ENCODE measurements at places on chromosomes 13 and 19.
A peak's percentile ranks its signal among the peaks of the same experiment; 100 is the strongest.

DNA sequence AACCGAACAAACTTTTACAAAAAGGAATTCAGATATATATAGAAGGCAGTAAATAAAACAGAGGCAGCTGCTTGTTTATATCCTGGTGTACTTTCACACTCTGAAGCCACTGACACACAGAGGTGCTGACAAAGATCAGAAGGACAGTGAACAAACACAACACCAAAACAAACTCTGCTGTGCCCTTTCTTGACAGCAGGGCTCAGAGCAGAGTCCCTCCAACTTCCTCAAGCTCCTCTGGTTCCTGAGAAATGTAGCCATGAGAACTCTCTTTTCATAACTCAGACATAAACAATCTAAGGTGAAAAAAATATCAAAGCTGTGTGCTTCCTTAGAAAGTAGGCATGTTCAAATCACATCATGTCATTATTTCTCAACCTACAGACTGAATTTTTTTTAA, 1052.8 kb upstream of the SPRY2 start:
- no peak for DNase-seq

GRCh38 chr19:34493649-34494044, 12.1 kb downstream of the WTIP start:
- DNase-seq = no peak

- no peak for DNase-seq
These were observed 20.4 kb downstream of the MBD3L2B start for GRCh38 chr19:7000816-7001215.

- no peak for DNase-seq
These were observed 485.5 kb downstream of the DIAPH3 start for GRCh38 chr13:59677966-59678814.

DNA sequence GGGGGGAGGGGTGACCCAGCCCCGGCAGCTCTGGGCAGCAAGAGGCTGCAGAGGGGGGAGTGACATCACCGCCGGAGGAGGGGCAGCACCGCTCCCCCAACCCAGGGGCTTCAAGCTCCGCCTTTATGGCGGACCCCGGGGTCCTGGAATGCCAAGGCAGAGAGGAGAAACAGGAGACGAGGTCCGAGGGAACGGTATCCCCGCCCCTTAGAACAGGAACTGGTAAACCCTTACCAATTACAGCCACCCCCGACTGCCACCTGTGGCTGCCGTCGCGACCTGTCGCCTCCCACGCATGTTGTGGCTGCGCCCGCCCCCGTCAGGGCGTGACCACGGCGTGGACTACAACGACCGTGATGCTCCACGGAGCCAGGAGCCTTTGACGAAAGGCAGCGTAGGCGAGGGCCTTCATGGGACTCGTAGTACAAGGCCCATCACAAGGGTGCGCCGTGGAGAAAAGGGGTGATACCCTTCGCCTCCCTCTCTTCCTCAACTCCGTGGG, 4.1 kb upstream of the KCNC3 start:
- peak; percentile 71 for DNase-seq

DNA sequence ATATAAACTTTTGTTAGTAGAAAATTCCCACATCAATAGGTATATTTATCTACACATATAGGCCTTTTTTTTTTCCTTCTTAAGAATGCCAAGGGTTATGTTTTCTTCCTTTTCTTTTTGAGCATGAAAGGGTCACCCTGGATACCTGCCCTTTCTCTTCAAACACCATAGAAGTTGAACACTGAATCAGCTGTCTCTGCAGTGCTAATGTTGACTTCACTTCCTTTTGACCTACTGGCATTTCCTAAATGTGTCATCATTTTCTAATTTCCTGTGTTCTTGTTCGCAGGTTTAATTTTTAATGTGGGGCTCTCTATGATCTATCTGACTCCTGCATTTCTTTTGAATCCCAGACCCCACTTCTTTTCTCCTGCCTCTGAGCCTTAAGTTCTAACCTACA, 532.0 kb downstream of the GPC6 start:
- DNase-seq = no peak

DNA sequence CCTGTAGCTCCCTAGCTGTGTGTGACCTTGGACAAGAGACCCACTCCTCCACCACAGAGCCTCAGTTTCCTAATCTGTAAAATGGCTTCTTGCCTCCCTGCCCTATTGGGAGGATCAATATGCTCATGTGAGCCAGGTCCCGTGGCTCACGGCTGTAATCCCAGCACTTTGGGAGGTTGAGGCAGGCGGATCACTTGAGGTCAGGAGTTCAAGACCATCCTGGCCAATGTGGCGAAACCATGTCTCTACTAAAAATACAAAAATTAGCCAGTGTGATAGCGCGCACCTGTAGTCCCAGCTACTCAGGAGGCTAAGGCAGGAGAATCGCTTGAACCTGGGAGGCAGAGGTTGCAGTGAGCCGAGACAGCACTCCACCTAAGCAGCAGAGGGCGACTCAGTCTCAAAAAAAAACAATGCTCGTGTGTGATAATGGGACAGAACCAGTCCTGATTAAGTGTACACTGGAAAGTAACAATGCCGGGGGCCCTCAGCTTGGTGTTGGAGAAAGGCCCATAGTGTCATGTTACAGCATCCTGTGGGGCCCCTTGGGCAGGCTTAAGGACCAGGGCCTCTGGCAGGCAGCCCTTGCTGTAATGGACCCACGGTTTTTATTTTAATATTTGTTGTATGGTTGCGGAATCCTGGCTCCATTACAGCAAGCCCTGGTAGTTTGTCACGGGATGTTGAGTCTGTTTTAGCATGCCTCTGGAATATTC, 6.8 kb downstream of the RPS11 start:
- DNase-seq = no peak

- DNase-seq = no peak
These were observed 363.1 kb downstream of the EFNB2 start for GRCh38 chr13:106172176-106172905.

DNA sequence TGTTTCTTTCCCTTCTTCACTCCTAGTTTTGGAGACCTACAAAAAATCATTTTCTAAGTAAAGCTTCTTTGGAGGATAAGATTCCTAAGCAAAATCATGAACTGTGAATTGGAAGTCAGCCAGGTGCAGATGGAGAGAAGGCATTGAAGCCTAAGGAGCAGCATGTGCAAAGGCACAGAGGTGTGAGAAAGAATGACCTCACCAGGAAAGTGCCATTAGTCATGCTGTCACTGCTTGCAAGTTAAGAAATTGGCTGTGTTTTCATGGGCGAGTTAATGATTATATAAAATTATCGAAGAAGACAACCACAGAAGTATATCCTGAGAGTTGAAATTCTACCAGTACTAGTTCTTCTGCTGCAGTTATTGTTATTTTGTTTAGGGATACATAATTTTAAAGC, 80.3 kb upstream of the KLHL1 start:
- DNase-seq = no peak

Data from activated gamma-delta T cell treated with Interleukin-2 at 50 U/mL for 16 hours (primary cell).